Fibroblast of skin of left quadriceps (primary cell): ENCODE measurements at places on chromosomes 13 and 19.
A peak's percentile ranks its signal among the peaks of the same experiment; 100 is the strongest.

DNA sequence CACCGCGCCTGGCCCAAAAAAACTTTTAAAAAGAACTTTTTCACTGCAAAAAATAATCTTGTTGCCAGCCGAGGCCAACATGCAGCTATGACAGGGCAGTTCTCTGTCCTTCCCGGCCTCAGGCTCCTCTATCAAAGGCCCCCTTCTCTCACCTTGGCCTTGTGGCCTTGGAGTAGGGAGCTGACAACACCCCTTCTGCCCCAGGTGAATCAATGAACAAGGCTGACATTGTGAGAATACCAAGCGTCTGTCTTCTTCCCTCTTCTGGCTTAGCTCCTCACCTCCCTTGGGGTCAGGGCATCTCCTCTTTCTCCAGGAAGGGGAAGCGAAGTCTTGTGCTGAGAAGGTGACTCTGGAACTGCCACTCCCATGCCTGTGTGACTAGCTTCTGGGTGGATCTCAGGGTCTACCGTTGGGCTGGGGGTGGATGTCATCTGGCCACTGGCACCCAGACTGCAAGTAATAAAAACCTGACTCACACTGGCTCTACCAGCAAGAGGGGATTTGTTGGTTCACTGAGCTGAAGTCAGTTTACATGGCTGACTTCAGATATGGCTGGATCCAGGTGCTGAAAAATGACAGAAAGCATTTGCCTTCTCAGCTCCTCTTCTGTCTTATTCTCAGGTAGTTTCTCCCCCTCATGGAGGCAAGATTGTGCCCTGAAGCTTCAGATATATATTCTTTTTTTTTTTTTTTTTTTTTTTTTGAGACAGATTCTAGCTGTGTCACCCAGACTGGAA, 6.3 kb downstream of the C19orf38 start:
- DNase-seq: no peak

DNA sequence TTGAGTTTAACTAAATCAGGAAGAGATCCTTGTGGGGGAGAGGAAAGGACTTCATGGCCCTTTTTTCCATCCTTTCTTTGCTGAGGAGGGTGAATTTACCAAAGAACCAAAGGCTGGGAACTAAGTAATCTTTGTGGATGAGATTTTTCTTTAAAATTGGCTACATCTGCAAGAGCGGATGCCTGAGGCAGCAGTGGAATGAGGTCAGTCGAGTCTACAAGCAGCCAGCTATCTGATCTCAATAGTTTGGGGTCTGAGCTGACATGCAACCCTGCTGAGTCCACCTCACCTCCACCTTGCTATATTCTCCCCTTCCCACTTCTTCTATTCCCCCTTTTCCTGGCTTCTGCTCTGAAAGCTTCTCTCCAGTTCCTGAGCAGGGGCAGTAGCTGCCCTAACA, 3.6 kb upstream of the DNAJC15 start:
- DNase-seq: no peak

- no peak for DNase-seq
Observed at GRCh38 chr13:30652746-30653386, 35.1 kb downstream of the USPL1 start.

- no peak for DNase-seq
Observed at GRCh38 chr13:111484959-111485358, 164.5 kb downstream of the TEX29 start.

DNA sequence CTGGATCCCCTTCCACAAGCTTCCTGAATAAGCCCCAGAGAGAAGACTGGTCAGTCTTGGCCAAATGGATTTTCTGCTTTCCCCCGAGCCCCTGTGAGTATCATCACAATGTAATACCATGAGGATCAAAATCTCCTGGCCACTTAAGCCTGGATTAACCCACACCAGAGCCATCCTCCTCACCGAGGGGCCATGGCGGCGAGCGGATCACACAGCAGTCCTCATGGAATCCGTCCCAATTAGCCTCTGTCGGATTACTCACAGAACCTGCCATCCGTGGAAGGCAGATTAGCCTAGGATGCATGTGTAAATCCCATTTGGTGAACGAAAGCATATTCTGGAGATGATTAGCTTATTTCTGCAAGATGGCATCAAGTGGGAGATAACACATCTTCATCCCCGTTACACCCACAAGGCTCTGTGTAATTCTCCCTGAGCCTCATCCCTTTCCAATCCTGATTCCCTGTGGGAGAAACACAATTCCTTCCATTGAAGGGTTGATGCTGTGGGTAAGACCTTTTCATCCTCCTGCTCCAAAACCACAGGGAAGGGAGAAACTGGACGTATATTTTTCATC, 42.5 kb downstream of the GNG7 start:
- no peak for DNase-seq

DNA sequence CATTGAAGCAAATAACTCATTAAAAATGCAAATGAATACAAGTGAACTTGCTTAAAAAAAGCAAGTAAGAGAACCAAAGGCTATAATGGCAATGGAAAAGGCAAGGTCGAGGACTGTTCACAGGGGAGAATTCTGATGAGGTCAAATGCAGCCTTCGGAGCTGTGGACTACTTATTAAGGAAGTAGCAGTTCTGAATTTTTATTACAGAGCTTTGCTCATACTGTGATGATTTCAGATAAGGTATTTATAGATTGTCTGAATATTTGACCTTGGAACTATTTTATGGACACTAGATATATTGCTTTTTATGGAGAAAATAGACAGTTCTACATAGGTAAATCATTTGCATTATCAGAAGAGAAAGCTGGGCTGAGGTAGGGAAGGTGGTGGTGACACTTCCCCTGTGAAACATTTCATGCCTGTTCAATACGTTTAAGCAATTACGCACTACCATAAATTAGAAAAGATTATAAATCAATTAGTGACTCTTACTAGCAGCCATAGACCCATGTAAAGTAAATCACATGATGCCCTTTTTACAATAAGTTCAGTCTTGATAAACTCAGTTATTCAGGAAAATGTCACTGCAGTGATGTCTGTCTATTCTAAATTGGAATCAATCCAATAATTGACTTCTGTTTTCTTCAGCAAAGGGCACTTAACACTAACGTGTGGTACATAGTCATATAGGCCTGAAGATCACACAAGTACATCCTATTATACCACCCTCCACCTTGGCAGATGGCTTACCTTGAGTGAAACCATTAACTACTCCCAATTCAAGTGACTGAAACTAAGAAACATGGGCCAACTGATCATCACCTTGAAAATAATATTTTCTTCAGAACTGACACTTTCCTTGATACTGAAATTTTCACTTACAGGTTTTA, 260.0 kb downstream of the KLF12 start:
- DNase-seq: no peak

DNA sequence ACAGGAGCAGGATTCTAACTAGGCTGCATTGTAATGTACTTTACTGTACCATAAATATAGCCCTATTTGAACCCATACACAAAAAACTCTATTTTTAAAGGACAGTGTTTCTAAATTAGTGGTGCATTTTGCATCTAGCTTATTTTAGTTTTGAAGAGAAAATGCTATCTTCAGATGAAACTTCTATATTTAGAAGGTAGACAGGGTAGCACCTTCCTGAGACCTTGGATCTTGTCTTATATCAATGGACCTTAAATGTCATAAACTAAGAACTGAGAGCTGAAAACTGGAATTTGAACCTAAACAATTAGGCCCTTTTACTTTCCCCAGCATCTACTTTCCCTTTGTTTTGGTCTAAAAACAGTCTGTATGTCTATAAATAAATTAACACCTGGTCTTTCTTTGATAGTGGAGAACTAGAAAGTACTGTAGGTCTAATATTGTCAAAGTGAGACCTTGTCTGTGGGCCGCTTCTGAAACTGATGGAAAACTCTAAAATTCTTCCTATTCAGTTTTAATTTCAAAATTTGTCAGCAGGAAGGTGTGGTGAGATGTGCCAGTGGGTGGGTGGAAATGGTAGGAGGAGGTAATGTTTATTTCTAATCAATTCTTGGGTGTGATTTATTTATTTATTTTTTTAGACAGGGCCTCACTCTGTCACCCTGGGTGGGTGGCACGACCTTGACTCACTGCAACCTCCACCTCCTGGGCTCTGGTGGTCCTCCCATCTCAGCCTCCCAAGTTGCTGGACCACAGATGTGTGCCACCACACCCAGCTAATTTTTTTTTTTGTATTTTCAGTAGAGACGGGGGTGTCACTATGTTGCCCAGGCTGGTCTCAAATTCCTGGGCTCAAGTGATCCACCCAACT, 10.1 kb downstream of the COG3 start:
- DNase-seq: no peak

GRCh38 chr19:19538785-19539166, 711 bp downstream of the CILP2 start:
- DNase-seq: no peak

DNA sequence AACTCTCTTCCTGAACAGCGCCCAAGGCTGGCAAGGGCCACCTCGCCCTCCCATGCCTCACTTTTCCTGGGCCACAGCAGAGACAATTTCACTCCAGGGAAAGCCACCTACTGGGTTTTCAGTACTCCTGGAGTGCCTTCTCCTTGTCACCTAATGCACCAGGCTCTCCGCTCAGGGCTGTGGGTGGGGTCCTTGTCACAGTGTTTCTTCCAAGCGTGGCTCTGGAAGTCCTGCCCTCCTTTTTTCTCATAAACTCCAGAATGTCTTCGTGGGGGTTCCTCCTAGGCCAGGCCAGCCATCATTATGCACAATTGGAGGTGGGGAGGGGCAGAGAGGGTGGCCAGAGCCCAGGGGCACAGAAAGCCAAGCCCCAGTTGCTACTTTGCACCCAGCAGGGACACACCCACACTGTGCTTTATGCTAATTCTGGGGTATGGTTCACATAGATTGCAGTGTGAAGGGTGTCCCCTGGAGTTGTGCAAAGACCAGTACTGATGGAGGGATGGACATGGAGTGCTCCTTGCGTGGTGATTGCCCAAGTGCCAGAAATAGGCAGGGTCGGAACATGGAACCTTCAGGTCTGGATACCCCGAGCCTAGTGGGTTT, 78.8 kb downstream of the CHST8 start:
- no peak for DNase-seq

GRCh38 chr13:109160887-109161669, 531.7 kb downstream of the MYO16 start:
- no peak for DNase-seq

DNA sequence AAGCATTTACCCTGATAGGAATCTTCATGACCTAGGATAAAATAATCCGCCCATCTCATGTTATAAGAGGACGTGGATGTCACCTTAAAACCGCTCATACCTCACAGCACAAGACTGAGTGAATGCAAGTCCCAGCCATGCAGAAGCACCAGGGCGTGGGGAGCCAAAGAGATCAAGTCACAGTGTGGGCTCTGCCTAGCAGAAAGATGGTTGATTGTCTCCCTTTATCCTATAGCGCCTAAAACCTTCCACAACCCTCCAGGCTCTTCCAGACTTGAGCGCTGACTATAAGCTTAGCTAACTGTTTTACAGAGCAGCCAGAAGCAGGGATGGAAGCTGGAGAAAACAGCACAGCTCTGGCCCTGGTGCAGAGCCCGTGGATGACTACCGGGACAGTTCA, 6.8 kb upstream of the ANKRD10 start:
- no peak for DNase-seq

DNA sequence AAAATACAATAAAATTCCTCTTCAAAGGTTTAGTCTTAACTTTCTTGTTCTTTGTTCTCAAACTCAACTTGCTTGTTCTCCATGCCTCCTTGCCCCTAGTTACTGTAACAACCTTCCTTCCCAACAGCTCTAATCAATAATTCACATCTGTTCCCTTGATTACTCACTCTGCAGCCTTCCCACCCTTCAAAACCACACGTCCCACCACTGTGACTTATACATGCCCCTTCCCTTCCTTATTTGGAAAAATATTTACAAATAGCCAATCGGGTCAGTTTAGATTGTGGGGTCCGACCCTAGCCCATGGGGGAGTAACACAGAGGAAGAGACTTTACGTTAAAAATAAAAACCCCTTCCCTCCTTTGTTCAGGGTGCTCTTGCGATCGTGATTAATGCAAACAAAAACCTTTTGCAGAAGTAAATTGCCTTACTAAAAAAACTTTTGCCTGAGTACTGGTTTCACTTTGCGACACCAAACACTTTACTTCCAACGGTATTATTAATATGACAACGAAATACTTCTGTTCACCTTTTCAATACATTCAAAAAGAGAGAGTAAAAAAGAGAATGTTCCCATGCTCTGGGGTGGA, 512 bp upstream of the ZNF93 start:
- DNase-seq: peak; percentile 78

DNA sequence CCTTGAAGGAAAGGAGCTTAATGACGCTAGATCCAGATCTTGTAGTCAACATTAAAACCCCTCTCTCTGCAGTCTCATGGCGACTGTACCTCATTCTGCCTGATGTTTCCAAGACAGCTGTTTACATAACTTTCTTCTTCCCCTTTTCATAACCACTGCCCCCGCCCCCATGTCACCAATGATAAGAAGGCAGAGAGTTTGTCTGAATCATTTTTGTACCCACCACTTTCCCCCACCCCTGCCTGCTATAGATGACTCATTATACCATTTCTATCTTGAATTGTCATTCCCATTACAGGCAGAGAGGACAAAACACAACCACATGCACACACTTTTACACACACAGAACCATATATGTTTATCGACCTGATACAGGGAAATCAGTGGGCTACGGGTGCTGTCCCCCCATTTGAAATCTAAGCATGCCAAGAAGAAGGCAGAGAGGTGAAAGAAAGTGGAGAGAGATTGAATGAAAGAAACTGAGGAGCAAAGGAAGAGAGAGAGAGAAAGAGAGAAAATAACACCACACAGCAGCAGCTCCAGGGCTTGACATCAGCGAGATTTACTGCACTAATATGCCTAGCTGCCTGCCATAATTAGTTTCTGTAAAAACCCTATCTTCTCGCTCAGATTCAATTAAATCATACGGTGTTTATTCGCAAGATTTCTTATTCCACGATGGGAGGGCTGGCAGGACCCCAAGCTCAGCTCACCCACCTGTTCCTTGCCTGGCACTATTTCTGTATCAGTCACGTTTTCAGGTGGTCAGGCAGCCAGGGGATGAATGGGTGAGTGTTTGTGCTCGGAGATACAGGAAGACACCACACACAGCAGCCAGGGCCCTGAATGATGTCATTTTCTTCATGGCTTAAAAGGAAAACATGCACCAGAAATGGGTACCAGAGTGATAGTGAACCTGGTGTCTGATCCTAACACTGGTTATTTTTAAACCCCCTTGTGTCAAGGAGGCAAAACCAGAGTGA, 114.3 kb upstream of the SERP2 start:
- no peak for DNase-seq

- no peak for DNase-seq
Observed at GRCh38 chr13:70809588-70809987, 701.3 kb upstream of the KLHL1 start.

DNA sequence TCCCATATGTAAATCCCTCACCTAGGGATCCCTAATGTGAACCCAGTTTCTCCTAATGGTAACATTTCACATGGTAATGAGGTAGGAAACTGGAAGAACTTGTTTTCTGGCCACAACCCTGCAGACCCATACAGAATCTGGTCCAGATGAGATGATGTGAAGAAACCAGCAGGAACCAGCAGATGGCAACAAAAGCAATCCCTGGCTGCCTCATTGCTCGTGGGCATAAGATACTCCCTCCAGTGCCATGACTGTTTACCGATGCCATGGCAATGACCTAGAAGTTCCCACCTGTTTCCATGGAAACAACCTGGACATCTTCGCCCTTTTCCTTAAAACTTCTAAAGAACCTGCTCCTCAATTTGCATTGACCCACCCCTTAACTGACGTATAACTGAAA, 1.4 kb upstream of the CD209 start:
- DNase-seq: no peak
